ENCODE measurements at places on chromosomes 7 and 10.

DNA sequence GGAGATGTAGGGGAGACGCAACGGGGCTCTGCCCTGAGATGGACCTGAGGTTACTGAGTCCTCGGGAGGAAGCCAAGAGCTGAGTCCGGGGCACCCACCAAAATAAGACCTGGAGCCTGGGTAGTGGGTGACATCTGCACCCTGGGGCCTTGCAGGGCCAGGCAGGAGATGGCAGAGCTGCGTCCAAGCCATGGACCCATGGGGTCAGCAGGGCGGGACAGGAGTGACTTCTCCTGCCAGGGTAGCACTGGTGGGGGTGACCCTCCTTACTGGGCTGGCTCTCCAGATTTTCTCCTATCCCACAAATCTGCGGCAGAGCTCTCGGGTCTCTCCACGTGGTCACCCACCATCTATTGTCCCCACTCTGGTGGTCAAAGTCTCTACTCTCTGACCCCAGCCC, 2.1 kb downstream of the GHRHR start:
- no peak for DNase-seq

DNA sequence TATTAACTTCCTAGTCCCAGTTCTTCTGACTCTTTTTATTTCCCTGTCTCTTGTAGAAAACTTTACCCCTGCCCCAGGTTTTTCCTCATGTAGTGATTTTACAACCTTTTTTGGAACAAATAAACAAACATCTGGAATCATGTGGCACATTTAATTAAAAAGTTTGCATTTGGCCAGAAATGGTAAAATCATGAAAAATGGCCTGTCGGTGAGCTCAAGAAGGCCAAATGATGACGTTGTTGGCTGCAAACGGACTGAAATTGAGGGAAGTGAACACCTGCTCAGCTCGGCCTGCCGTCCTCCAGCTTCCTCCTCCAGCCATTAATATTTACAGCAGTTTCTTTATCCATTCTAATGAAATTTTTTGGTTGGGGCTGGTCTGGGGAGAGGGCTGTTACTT, 902.8 kb downstream of the LRMDA start:
- no peak for DNase-seq

DNA sequence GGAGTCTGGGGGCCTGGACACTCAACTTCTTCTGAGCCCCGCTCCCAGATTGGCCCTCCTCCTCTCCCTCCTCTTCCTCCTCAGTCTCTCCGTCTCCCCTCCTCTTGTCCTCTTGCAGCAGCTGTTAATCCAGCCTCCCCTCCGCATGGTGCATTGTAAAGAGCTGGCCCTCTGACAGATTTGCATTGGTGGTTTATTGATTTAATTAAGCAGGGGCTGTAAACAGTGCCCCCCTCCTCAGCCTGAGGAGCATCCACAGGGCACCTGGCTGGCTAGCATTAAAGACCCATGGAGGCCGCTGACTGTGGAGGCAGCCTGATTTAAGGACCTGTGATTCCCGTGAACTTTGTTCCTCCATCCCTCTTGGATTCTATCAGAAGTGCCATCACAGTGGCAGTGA, 28.9 kb upstream of the PCBD1 start:
- DNase-seq = peak; percentile 35

- DNase-seq = no peak
These were observed 24.3 kb downstream of the PPP2R2D start for GRCh38 chr10:131925011-131925649.

DNA sequence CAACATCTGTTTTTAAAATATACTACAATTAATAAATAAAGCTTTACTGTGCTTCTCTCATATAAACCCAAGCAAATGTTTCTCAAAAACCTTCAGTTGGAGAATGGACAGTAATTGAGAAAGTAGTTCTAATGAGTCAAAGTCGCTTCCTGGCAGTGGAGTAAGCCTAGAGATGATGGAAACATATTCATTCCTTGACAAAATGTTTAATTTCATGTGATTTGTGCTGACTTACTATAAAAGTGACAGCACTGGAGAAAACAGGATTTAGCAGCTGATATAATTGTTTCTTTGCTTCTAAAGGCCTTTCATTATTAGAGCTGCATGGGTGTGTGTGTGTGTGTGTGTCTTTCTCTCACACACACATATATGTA, 9.0 kb downstream of the ELMO1 start:
- DNase-seq = no peak

- no peak for DNase-seq
These were observed 51.9 kb downstream of the GNA12 start for GRCh38 chr7:2792235-2792634.

DNA sequence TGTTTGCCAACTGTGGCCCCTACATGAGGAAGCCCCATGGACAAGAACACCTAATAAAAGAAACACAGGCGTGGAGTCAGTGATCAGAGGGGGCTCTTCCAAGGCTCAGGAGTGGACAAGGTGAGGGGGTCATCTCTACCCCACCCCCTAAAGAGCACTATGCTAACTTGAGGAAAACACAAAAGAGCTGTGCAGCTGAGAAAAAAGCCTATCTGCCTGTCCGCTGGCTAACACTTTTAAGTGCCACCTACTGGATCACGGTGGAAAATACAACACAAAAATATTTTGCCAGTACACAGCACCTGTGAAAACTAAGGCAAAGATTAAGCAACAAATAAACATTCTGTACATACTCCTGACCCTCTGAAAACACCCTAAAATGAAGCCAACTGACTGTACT, 53.1 kb upstream of the COBL start:
- no peak for DNase-seq

- DNase-seq = peak; percentile 76
These were observed 134.8 kb downstream of the PHTF2 start for GRCh38 chr7:77933394-77933793.

- no peak for DNase-seq
These were observed 338.9 kb downstream of the GALNT17 start for GRCh38 chr7:71470830-71471229.

GRCh38 chr10:88038268-88038667, 174.8 kb downstream of the PTEN start:
- no peak for DNase-seq

GRCh38 chr10:121078672-121079102, 227.5 kb downstream of the WDR11 start:
- no peak for DNase-seq

GRCh38 chr10:89173075-89173474, 34.0 kb downstream of the CH25H start:
- DNase-seq = no peak

GRCh38 chr7:1595027-1595426, 25.2 kb upstream of the PSMG3 start:
- DNase-seq = peak; percentile 42

- peak; percentile 38 for DNase-seq
These were observed 114.9 kb downstream of the HDAC9 start for GRCh38 chr7:18610331-18610948.

GRCh38 chr10:27779462-27780015, 33.9 kb upstream of the MKX start:
- peak; percentile 10 for DNase-seq

DNA sequence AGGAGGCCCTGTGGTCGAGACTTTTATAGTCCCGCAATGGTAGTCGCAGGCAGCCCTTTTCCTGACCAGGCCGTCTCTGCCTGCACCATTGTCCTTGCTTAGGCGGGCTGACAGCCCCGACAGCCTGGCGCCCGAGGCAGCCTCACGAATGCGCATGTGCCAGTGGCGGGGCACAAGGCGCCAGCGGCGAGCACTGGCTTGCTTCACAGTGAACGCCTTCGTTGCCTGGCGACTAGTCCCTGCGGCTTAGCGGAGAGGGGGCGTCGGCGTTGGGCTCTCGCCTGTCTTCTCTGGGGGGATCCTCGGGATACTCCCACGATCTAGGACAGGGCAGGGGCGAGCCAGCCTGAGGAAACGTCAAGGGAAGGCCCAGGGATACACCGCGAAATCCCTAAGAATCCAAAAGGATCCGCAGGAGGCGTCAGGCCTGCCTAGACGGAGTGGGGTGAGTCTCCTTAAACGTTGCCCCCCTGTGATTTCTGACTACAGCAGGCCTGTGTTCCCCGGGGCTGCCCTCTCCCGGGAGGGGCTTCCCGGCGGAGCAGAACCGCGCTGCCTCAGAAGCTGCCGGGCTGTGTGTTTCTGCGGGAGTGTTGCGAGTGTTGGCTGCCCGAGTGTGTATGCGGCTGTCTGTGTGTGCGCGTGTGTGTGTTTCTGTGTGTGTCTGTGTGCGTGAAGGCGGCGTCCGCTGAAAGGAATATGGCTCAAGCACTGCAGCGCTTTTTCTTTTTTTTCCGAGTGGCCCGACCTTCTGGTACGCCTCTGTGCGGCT, 20.5 kb upstream of the ZNF273 start:
- peak; percentile 97 for DNase-seq

GRCh38 chr10:121984463-121984862, 4.5 kb upstream of the TACC2 start:
- DNase-seq = no peak

GRCh38 chr10:83984256-83984640, 155.1 kb upstream of the GHITM start:
- no peak for DNase-seq

- DNase-seq = no peak
These were observed 60.6 kb upstream of the CSTF2T start for GRCh38 chr10:51759896-51760534.

- DNase-seq = no peak
These were observed 58.2 kb downstream of the GPR141 start for GRCh38 chr7:37741776-37742175.

DNA sequence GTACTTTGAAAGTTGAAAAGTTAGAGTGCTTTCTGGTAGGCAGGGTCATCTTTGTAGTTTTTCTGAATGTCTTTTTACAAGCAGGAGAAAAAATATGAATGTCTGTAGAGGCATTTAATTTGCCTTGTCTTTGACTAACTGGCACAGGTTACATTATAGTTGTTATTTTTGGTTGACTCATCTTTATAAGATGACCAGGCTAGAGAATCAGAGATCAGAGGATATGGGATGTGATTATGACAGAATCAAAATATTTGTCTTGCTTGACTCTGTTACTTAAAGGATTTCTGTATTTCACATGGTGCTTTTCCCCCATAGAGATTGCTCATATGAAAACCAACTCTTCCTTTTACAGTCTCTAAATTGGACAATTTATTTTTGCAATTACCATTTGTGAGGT, 2.4 kb downstream of the ZMYND11 start:
- DNase-seq = peak; percentile 93

DNA sequence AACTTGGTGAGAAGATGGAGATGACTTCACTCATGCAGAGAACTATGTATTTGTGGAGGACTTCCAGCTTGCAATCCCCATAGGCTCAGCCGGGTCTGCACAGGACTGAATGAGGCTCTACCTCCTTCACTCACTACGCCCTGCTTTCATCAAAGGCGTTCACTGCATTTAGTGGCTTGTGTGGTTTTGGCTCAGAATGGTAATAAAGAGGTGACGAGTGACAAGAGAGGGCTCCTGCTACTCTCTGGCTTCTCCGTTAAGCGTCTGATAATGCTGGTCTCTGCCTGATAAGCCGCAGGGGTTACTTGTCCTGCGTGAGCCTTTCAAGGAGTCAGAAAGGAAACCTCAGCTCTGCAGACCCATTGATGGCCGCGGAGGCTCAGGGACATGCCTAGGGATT, 343.4 kb downstream of the PRPF18 start:
- DNase-seq = no peak

GRCh38 chr10:124236816-124237215, 143.4 kb upstream of the CHST15 start:
- peak; percentile 4 for DNase-seq

DNA sequence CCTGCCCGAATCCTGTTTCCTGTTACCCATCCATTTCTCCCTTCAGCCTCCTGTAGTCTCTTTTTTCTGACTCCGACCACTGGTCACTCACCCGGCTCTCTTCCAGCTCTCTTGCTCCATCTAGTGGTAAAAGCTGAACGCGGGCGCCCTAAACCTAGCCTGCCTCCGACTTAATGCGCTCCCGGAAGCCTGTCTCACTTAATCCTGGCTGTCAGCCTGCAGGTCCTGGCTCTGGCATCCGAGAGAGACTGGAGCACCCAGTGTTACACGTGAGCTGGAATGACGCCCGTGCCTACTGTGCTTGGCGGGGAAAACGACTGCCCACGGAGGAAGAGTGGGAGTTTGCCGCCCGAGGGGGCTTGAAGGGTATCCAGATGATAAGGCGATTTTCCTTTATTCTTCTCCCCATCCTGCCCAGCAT, 10.3 kb downstream of the SUMF2 start:
- peak; percentile 89 for DNase-seq

GRCh38 chr10:112812586-112812985, 137.5 kb upstream of the TCF7L2 start:
- DNase-seq = peak; percentile 2

- DNase-seq = no peak
These were observed 56.4 kb downstream of the SLC16A12 start for GRCh38 chr10:89478739-89479654.

DNA sequence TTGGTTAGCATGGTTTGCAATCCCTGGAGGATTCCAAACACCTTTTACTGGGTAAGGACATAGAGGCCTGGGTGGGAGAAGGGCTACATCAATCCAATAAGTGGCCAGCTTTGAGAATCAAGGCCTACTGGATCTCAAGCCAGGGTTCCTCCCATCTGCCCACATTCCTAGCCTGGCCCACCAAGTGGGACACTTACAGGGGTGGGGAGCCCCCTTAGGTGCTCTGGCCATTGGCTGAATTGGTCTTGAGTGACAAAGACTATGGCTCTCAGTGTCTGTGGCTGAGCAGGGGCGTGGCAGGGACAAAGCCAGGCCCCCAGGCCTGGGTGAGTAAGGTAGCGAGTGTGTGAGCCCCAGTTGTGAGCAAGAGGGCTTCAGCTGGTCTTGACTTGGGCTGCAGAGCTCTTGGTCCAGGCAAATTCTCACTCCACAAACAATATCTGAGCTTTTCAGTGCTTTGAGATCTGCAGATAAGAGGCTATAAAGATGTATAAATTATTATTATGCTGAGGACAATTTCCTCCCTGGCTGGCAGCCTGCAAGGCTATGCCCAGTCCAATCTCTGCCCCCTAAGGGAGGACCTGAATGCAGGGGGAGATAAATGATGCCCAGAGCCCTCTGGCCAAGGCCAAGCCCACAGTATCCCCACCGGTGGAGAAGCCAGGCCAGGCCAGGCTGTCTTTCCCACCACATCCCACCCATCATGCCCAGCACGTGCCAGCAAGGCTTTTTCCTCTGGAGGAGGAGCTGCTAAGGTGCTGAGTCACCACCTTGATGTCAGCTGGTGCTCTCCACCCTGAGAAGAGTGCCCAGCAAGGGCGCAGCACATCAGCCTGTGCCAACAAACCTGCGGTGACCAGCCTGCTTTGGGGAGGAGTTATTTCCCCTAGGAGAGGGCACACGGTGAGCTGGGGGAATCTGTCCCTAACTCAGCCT, 80.7 kb upstream of the DUSP5 start:
- no peak for DNase-seq
